Activated CD4-positive, alpha-beta T cell treated with anti-CD3 and anti-CD28 coated beads for 24 hours (primary cell): ENCODE measurements at places on chromosomes 1 and 21.

DNA sequence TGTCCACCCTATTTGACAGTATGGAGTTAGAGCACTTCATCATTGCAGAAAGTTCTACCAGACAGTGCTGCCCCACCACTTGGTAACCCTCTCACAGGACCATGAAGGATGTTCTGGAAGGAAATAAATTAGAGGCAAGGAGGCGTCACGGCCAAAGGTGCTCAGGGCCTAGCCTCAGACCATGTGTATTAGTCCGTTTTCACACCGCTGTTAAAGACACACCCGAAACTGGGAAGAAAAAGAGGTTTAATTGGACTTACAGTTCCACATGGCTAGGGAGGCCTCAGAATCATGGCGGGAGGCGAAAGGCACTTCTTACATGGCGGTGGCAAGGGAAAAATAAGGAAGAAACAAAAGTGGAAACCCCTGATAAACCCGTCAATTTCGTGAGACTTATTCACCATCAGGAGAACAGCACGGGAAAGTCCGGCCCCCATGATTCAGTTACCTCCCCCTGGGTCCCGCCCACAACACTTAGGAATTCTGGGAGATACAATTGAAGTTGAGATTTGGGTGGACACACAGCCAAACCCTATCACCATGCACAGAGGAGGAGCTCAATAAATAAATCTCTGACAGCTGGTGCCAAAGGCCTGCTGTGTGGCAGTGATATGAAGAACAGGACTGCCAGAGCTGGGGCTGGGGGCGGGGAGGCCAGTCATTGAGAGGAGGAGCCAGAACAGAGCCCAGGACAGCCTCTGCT lies 75.8 kb downstream of the FHAD1 start:
- no peak for DNase-seq

GRCh38 chr21:25708467-25709065 lies 26.1 kb downstream of the ATP5PF start:
- peak; percentile 25 for DNase-seq

- no peak for DNase-seq
Observed at GRCh38 chr1:118190561-118190960, 5.5 kb upstream of the SPAG17 start.

GRCh38 chr1:226884966-226885820 lies 14.8 kb downstream of the PSEN2 start:
- DNase-seq, result no peak

DNA sequence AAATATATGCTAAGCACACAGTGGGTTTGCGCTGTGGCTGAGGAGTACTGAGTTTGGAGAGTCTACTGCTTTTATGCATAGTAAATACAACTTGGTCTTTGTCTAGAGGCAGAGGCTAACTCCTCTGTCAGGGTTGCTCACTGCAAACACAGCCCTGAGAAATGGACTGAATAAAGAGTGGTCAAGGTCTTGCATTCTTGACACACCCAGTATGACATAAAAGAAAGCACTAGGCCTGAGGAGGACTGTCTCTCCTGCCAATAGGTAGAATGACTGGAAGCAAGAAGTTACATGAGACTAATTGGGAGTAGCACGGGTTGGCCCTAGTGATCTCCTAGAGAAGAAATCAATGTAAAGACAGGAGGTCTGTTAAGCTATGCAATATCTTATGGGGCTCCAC lies 367.2 kb upstream of the B3GALT2 start:
- no peak for DNase-seq

DNA sequence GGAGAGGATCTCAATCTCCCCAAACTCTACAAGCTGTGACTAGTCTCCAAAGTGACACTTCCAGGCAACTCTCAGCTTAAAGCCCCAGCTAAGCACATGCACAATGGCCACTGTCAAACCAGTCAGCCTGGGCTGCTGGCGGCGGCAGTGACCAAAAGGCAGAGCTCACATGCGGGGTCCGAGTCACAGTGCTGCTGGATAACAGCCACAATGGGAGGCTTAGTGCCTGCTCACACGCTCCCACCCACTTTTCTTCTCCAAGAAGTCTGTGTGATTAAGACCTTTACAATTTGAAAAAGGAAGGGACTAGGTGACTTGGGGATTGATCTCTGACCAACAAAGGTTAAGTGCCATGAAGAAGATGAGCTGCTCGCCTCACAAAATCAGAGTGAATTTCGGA lies 16.8 kb downstream of the RIPK4 start:
- DNase-seq, result no peak

GRCh38 chr1:244964112-244964971 lies 100.0 kb upstream of the HNRNPU start:
- no peak for DNase-seq

DNA sequence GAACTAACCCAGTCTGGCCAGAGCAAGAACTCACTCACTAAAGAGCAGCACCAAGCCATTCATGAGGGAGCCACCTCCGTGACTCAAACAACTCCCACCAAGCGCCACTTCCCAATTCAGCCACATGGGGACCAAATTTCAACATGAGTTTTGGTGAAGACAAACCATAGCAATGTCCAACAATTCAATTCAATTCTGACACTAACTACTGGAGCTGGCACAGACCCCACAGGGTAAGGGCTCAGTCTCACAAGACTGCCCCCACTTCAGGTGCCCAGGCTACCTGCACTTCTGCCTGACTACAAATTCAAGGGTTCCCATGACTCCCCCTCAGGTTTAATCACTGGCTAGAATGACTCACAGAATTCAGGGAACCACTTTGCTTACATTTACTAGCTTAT lies 48.8 kb upstream of the RAP1A start:
- no peak for DNase-seq

- no peak for DNase-seq
Observed at GRCh38 chr1:96934282-96934681, 212.7 kb downstream of the PTBP2 start.

- DNase-seq, result no peak
Observed at GRCh38 chr21:14876524-14876840, 188.3 kb downstream of the NRIP1 start.
